ENCODE measurements at places on chromosomes 4 and X.

DNA sequence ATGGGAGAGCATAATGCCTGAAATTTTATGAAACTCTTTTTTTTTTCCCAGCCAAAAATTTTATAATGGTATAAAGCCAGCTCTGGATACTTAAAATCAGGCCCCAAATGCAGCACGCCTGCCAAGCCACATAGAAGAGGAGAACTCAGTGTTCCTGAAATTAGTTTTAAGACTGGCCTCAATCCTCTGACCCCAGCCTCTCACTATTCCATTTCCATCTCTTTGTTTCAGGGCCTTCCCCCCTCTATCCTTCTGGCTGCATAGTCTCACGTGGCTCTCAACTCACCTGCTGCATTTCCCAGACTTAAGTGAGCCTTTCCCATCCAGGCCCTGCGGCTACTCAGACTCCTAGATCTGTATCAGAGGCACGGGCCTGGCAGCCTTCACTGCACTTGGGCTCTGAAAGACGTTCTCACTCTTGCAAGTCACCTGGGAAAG lies 5.2 kb upstream of the CBR4 start:
- DNase-seq = no peak

- no peak for DNase-seq
Measured at GRCh38 chrX:41516999-41517765, 70.0 kb downstream of the NYX start.

- no peak for DNase-seq
Measured at GRCh38 chrX:110536816-110537215, 178.2 kb downstream of the RTL9 start.

DNA sequence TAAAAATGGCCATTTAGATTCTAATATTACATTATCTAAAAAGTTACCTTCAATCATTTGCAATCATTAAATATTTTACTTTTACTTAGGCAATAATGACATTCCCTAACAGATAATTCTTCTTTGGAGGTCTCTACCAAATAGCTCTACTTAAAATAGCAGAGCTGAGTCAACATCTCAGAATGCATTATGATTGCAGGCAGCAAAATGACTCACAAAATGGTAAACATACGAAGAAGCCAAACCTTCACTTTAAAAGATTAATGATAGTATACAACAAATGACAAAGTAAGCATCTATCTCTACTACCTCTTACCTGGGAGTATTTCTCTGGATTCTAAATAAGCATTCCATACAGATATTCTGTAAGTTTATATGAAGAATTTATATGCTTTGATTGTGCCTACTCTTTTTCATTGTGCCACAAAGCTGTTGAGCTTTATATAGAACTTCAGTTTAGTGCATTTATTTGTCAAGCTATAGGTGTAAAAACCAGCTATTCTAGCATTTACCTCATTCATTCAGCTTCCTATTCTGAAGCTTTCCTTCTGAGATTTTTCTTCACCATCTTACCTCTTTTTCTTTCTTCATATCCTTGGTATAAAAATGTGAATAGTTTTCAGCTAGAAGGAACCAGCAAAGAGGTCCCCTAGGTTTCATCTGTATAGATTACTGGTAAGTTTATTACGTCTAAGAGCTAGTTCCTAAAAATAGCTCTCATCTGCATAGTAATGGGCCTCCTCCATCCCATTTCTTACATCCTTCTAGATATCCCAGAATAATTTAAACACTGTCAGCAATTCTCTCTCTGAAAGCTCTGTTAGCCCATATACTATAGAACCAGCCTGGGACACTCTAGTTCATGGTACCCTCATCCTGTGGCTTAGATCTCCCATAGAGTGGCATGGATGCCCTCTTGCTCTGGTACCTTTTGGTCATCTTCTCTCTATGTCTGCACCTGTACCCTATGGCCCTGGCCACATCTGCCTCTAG lies 17.2 kb upstream of the SPCS3 start:
- no peak for DNase-seq

- no peak for DNase-seq
Measured at GRCh38 chr4:181418496-181418895, 824.7 kb upstream of the TENM3 start.

GRCh38 chr4:123116412-123116811 lies 194.0 kb upstream of the NUDT6 start:
- DNase-seq = no peak

DNA sequence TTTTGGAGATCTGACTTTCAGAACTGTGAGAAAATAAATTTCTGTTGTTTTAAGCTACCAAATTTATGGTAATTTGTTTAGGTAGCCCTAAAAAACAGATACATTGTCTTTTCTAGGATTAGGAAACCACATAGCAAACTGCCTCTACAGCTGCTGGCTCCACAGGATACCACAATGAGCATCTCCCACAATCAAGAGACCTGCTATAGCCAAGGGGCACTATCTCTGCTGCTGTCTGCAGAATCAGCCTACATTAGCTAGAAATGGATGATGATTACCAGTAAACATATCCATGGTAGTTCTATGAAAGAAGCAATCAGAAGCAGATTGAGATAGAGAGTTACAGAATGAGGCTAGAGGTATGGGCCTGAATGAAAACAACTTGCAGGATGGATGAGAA lies 244.4 kb upstream of the NDST4 start:
- DNase-seq = no peak

- no peak for DNase-seq
Measured at GRCh38 chr4:142347241-142347640, 498.9 kb downstream of the INPP4B start.

GRCh38 chr4:44447563-44448504 lies 775 bp downstream of the KCTD8 start:
- DNase-seq = no peak

GRCh38 chr4:8052160-8052691 lies 106.4 kb downstream of the ABLIM2 start:
- no peak for DNase-seq

DNA sequence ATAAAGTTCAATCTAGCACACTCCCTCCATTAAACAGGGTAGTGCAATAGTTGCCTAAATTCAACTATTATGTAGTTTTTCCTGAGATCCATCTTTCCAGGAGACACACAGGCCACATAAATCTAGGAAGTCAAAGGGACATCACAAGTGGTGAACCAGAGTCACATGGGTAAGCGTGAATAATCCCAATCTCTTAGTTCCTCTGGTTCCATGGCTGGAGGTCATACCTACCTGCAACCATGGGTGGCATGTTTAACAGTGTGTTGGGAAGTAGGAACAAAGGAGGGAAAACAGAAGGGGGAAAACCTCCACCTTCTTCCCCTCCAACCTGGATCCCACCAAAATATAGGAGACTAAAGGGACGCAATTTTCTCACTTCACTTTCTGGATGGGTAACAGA lies 2651.6 kb downstream of the ARAP2 start:
- no peak for DNase-seq

- DNase-seq = peak; percentile 39
Measured at GRCh38 chr4:8847331-8847730, 24.3 kb downstream of the HMX1 start.

DNA sequence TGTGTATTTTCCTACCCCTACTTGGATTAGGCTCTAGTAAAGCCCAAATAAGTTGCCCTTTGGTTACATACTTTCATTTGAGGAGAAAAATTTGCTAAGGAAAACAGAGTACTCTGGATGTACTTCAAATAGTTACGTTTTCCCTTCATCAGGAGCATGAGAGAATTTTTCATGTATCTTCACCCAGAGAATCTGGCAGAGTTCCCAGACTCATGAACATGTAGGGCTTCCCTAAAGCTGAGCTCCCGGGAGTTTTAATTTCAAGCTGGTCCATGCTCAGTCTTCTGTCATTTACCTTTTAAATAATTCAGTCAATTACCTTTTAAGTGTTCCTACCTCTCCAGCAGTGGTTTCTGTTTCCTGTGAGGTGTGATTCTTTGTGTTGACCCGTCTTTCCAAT lies 367.5 kb upstream of the GRID2 start:
- no peak for DNase-seq

DNA sequence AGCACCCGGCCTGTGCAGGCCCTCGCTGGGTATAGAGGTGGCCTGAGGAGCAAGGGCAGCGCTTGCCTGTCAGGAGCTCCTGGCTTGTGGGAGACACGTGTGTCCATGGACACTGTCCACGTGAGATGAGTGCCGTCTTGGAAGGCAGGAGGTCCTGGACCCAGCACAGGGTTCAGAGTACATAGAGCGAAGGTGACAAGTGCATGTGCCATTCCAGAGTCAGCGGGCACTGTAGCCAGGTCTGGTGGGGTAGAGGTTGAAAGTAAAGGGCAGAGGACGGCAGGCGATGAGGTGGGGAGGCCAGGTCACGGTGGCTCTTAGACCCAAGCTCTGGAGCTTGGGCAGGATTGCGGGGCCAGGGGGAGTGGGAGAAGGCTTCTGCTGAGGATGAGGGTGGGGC lies 28.4 kb upstream of the TADA2B start:
- no peak for DNase-seq

DNA sequence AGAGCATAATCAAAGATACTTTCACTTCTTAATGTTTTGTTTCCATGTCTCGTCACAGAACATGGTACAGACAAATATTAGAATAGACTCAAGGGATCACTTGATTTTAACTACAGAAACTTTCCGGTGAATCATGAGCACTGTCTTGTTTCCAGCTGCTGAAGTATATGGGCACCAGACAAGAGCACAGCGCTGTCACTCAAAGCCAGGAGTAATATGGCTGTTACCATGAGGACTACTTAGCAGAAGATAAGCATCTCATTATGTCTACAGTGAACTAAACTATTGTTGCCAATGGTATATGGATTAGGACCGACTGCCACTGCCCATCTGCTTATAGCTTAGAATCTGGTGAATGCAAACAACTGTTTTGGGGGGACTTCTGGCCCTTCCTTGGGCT lies 34.3 kb downstream of the MECP2 start:
- DNase-seq = no peak

DNA sequence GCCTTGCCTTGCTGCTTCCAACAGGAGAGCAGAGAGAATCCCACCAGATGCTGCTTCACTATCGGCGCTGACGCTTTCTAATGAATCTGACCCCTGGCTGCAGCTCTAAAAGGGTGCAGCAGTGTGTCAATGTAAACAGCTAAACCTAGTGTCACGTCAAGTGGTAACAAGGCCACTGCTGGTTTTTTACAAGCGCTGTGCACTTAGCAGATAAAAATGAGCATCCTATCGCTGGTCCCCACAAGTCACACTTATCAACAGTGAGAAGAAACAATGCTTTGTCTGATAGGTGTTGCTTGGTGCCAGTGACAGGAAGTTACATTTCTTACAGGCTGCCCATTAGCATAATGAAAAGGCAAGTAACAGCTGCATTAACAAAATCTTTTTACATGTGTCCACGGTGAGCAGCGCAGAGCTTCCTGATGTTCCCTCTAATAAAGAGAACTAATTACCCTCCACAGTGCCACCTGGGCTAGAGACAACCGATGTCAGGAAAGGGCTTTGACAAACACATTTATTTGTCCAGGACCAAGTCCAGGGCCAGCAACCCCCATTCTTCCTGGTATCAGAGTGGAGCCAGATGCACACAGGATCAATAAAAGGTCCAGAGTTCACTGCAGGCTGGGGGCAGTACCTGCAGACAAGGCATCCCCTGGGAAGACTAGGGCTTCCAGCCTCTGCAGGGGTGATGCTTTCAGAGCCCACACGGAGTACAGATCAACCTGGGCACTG lies 176.0 kb downstream of the MGST2 start:
- DNase-seq = no peak

GRCh38 chrX:50877310-50877709 lies 33.2 kb upstream of the BMP15 start:
- no peak for DNase-seq

- no peak for DNase-seq
Measured at GRCh38 chrX:41066391-41066790, 18.9 kb upstream of the USP9X start.

GRCh38 chr4:145481164-145481941 lies at the start of gene SMAD1:
Gene SMAD1 (plus strand): TSS chr4:145481853. CDS start chr4:145514614, 32,761 bp downstream.
- peak; percentile 72 for DNase-seq

DNA sequence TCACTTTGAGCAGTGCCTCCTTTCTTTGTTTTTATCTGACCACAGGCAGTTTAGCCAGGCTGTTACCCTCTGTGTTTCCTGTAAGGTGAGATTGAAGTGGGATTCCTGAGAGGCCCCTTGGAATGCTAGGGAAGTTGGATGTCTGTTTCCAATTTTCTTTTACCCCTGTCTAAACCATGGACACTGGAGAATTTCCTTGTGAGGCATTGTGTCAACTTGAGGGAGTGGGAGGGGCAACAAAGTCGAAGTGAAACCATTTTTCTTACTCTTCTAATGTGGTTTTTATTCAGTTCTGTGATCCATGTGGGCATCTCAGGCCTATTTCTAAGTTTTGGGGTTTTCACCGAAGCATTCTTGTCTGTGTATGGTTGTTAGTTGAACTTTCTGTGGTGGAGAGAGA lies 296.1 kb upstream of the UGT8 start:
- DNase-seq = no peak

DNA sequence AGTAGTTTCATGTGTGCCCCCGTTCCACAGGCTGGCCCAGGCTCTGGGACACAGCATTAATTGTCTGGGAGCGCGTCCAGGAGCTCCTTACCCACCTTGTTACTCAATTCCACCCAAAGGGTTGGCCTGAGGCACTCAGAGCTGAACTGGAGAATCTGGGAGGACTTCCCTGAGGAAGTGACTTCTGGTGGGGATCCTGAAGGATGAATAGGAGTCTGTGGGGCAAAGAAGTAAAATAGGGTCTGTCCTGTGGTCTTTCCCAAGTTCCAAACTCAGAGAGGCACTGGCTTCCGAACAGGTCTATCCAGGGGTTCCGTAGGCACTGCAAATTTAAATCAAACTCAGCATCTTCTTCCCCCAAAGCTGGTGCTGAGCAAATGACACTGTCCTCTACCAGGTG lies 204.3 kb downstream of the AFAP1 start:
- DNase-seq = no peak

DNA sequence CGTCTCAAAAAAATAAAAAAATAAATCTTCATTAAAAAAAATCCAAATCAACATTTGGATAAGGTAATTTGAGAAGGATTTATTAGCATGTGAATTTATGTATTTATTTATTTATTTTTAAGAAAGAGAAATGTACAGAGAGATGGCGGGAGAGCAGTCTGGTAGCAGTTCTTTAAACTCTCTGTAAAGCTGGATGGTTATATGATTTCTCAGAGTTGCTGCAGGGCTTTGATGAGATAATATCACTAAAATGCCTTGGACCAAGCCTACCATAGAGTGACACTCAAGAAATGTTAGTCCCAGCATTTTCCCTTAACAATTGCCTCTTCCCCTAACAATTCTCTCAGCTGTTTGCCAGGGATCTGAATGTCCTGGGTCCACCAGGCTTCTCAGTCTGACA lies 103.4 kb upstream of the LNX1 start:
- DNase-seq = no peak

- DNase-seq = no peak
Measured at GRCh38 chr4:149961876-149962597, 116.2 kb upstream of the DCLK2 start.

GRCh38 chr4:138412847-138413246 lies 170.7 kb upstream of the SLC7A11 start:
- DNase-seq = no peak

DNA sequence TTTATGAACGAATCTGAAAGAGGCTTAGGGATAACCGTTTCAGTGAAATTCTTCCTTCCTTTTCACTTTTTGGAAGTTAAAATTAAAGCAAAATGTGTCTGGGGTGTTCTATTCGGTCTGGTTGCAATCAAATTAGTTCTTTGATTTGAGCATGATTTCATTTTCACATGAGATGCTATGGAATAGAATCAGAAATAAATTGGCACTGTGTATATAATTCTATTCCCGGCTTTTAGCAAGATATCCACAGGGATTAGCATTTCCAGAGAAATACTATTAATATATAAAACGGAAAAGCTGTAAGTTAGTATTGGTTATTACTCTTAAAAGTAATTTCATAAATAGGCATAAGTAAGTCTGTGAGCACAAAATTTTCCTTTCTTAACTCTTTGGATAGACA lies 1676.8 kb upstream of the PCDH7 start:
- no peak for DNase-seq
